ENCODE measurements at places on chromosomes 5 and 9.
A peak's percentile ranks its signal among the peaks of the same experiment; 100 is the strongest.

DNA sequence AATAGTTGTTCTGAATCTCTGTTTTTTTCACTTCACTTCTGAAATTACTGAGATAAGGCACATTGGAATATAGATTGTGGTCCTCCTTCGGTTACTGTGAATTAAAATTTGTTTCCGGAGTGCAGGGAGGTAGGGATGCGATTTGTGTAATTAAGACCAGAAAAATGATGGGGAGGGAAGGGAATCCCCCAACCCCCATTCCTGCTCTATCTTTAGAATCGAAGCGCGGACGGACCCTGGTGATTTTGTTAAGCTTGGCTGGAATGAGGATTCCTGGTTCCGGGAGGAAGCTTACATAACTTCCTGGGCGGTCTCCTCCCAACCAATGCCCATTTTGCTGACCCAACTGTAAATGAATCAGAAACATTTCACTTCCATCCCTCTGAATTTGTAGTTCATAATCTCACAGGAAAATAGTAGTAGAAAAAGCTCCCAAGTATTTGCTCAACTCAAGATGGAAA lies 220.1 kb upstream of the MSX2 start:
- no peak overlapping the region for H3K4me3 ChIP-seq
- H3K4me1 ChIP-seq = no peaks in the 10 kb centered on the region
- H3K27ac ChIP-seq = no peak overlapping the region

GRCh38 chr9:27436234-27436633 lies 87.9 kb upstream of the IFNK start:
- no peak for DNase-seq
- no peak overlapping the region for H3K4me3 ChIP-seq
- H3K27me3 ChIP-seq = no peaks in the 10 kb centered on the region

- peaks cover 8% of the 10 kb centered on the region for H3K4me1 ChIP-seq
- no peaks in the 10 kb centered on the region for H3K27me3 ChIP-seq
- H3K36me3 ChIP-seq = peaks cover 5% of the 10 kb centered on the region
- DNase-seq = no peak
- no peak overlapping the region for H3K27ac ChIP-seq
Measured at GRCh38 chr5:138359621-138360020, 7.1 kb downstream of the KDM3B start.

DNA sequence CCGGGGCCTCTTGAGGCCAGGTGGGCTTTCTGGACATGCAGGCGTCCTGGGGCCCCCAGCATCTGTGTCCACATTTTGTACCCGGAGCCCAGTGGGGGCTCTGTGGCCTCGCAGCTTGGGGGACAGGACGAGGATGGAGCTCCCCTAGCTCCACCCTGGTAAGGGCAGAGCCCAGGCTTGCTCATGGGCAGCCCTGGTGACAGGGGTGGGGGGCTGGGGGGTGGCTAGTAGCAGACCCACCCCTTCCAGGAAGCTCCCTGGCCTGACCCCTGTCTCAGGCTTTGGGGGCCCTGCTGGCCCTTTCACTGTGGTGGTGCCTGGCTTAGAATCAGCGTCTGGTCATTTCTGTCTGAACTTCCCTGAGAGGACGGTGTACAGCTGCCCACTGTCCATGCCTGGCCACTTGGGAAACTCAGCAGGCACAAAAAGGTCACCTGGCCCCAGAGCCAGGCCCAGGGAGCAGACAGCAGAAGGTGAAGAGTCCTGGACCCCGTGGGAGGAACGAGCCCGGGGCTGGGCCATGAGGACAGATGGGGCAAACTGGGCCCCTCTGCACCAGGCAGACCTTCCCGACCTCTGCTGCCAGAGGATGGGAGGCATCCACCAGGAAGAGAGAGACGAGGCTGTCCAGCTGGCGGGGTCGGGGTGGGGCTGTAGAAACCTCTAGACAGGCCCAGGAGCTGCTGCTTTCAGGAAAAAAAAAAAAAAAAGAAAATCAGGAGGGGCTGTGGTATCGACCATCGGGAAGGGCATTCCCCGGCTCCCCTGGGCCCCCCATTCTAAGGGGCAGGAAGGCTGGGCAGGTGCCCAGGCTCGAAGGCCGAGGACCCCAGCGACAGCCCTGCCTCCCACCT lies 52.8 kb downstream of the EXD3 start:
- H3K36me3 ChIP-seq = no peaks in the 10 kb centered on the region
- no peak overlapping the region for H3K4me3 ChIP-seq
- no peaks in the 10 kb centered on the region for H3K27me3 ChIP-seq
- H3K4me1 ChIP-seq = no peaks in the 10 kb centered on the region
- H3K27ac ChIP-seq = no peak overlapping the region

- DNase-seq = no peak
- no peaks in the 10 kb centered on the region for H3K4me1 ChIP-seq
- H3K27me3 ChIP-seq = no peaks in the 10 kb centered on the region
Measured at GRCh38 chr5:10705747-10706146, 55.3 kb downstream of the DAP start.

DNA sequence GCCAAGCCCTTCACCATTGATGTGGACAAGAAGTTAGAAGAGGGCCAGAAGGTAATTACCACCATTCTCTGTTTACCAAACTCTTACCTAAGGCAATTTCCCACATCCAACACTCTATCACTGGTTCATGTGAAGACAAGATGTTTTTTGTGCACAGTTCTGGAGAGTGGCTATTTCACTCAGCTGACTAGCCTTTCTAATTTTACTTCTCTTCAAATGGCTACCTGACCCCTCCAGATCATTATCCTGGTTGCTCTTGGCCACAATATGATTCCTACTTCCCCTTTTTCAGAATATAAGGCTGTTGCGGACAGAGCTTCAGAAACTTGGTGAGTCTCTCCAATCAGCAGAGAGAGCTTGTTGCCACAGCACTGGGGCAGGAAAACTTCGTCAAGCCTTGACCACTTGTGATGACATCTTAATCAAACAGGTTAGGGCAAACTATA lies 7.1 kb downstream of the KIF20A start:
- peaks cover 5% of the 10 kb centered on the region for H3K4me1 ChIP-seq
- no peak overlapping the region for H3K27ac ChIP-seq
- H3K36me3 ChIP-seq = peaks cover 97% of the 10 kb centered on the region
- no peak for DNase-seq

- DNase-seq = no peak
- H3K27ac ChIP-seq = no peak overlapping the region
- no peaks in the 10 kb centered on the region for H3K36me3 ChIP-seq
- no peak overlapping the region for H3K4me3 ChIP-seq
- no peaks in the 10 kb centered on the region for H3K27me3 ChIP-seq
Measured at GRCh38 chr9:73234008-73234360, 82.3 kb downstream of the ANXA1 start.

DNA sequence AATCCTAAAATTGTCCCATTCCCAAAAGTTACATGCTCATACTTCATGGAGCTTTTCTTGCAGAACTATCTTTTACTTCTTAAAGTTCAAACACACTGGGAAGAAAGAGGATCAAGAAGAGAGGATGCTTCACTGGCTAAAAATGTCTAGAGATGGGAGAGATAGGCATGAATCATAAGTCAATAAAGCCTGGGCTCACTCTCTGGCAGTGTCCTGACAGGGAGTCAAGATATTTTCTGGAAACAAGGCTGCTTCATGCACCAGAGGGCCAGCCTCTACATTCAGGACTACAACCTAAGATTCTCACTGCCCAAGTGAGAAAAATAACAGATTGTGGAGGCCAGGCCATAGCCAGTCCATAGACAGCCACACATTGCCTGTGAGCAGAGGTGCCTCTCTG lies 1358.4 kb downstream of the EFNA5 start:
- no peak for DNase-seq
- no peaks in the 10 kb centered on the region for H3K36me3 ChIP-seq
- H3K27ac ChIP-seq = no peak overlapping the region
- H3K4me1 ChIP-seq = no peaks in the 10 kb centered on the region
- H3K4me3 ChIP-seq = no peak overlapping the region

DNA sequence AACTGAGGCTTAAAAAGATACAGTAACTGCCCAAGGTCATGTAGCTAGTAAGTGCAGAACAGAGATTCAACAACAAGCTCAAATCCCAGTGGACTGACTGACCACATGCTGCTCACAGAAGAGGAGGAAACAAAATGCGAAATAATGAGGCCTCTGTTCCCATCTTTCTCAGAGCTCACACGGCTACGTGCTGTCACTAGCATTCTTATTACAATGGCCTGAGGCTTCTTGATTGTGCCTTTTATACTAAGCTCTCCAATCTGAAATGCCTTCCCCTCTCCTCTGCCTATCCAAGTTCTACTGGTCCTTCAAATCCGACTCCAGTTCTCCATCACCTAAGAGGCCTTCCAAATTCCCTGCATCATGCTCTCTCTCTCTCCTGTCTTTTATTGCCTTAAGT lies 26.0 kb downstream of the SGTB start:
- no peak overlapping the region for H3K4me3 ChIP-seq
- no peaks in the 10 kb centered on the region for H3K36me3 ChIP-seq
- H3K4me1 ChIP-seq = no peaks in the 10 kb centered on the region
- no peak overlapping the region for H3K27ac ChIP-seq
- DNase-seq = no peak
- H3K27me3 ChIP-seq = no peaks in the 10 kb centered on the region

DNA sequence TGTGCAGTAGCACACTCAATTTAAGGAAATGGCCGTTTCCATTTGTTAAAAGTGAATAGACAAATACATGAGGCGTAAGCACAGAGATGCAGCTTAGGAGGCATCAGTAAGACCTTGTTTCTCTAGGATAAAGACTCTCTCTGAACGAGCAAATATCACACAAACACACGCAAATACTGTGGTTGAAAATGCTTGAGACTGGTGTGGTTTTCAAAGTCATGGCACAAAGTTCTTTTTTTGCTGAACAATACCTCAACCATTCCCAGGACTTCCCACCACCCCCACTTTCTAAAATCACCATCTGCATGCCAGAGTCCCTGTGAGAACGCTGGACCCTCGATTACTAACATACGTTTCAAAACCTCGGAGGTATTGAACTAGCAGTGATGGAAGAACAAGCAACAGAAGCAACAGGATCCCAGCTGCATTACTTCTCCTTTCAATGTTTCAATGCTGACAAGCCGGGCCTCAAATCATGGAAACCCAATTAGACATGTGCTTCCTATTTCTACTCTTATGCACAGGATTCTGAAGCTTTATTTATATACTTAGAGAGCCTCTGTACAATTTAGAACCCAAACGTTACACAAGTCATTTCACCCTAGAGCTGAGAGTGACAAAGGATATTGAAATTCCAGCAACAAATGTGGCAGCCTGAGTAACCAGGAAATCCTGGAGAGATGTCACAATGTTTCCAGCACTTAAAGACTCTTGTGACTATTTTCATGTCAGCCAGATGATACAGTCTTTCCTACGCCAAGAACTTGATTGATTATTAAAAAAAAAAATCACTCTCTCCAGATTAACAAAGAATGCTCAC lies 63.9 kb downstream of the CDC14B start:
- H3K4me3 ChIP-seq = no peak overlapping the region
- DNase-seq = no peak
- H3K27ac ChIP-seq = no peak overlapping the region
- no peaks in the 10 kb centered on the region for H3K36me3 ChIP-seq
- no peaks in the 10 kb centered on the region for H3K4me1 ChIP-seq

DNA sequence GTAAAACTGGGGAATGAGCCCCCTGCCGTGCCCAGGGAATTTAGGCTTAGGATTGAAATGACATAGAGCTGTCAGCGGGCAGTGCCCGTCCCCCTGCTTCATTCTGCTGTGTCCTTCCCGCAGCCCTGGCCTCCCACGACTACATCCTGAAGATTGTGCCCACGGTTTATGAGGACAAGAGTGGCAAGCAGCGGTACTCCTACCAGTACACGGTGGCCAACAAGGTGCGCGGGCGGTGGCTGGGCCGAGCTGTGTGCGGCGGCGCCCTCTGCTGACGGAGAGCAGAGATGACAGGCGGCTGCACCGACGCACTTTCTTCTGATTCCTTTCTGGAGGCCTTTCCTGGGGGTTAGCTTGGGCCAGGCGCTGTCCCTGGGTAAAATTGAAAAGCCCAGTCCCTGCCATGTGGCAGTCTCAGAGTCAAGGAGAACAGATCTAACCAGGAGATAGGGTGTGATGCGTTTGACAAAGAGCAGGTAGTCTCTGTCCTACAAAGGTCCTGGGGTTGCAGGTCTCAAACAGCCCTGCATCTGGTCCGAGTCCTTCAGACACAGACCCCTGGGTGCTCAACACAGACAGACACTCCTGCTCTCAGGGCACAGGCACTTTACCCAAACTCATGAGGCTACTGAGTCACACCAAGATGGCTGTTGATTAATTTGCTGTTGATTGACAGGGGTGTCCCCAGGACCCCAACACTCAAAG lies 26.8 kb upstream of the RPL26L1 start:
- H3K4me1 ChIP-seq = no peaks in the 10 kb centered on the region
- H3K27me3 ChIP-seq = no peaks in the 10 kb centered on the region
- no peak overlapping the region for H3K4me3 ChIP-seq
- H3K36me3 ChIP-seq = peaks cover 39% of the 10 kb centered on the region
- peak; percentile 49 for DNase-seq

DNA sequence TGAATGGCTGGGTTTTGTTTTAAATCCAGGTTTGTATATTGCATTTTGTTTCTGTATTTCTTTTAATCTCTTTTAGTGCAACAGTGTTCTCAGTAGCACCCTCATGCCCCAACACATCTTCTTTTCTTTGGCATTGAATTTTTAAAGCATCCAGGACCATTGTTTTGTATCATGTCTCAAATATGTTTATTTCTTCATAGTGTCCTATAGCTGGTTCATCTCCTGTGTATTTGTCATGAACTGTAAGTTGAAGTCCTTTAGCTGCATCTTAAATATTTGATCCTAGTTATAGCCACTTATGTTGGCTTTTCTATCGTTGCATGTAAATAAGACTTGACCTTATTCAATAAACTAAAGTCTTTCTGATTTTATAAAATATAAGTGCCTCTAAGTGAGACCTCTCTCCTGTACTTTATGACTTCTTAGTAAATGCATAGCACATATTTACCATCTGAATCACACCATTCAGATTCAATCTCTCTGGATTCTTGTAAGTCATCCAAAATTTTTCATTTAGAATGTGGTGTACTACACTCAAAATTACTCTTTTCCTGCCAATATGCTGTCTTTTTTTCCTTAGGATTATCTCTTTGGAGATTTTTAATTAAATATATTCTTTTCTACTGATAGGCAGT lies 21.0 kb upstream of the ERCC6L2 start:
- H3K27me3 ChIP-seq = no peaks in the 10 kb centered on the region
- DNase-seq = no peak

DNA sequence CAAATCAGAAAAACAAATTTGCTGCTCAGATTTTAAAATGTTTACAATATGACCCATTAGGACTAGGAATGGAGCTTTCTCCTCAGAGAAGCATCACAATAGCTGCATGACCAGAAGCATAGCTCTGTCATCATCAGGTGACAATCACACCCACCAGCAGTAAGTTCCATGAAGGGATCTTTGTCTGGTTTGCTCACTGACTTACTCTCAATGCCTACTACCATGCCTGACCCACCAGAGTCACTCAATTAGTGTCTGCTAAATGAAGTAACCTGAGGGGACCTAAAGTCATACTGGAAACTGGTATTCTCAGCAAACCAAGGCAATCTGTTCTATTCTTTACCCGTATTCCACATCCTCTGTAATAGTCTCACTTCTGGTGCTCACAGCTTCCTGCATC lies 7.7 kb downstream of the ERMP1 start:
- no peak overlapping the region for H3K4me3 ChIP-seq
- no peak overlapping the region for H3K27ac ChIP-seq

- no peaks in the 10 kb centered on the region for H3K4me1 ChIP-seq
- no peak for DNase-seq
- no peak overlapping the region for H3K27ac ChIP-seq
Measured at GRCh38 chr5:152255411-152255810, 149.7 kb downstream of the NMUR2 start.
